ENCODE measurements at places on chromosomes 2 and 18. TPM values are rescaled to one million over a fixed set of nuclear protein-coding genes. Genes with fewer than 3 reads are reported as not detected.

ALK gene
- total RNA-seq, result not detected

ANO7 gene
- total RNA-seq, result 3.4 TPM

PLGLB2 gene
- 0.97 TPM for total RNA-seq

SLC35F6 gene
- 18.6 TPM for total RNA-seq

SPP2 gene
- total RNA-seq, result not detected

DNA sequence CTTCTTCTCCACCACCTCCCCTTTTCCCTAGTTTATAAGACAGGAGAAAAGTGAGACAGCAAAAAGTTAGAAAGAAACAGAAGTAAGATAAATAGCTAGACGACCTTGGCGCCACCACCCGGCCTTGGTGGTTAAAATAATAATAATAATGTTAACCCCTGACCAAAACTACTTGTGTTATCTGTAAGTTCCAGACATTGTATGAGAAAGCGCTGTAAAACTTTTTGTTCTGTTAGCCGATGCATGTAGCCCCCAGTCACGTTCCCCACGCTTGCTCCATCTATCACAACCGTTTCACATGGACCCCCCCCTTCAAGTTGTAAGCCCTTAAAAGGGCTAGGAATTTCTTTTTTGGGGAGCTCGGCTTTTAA is 1.5 kb upstream of the BUB1 start:
- no peak for DNase-seq

DNA sequence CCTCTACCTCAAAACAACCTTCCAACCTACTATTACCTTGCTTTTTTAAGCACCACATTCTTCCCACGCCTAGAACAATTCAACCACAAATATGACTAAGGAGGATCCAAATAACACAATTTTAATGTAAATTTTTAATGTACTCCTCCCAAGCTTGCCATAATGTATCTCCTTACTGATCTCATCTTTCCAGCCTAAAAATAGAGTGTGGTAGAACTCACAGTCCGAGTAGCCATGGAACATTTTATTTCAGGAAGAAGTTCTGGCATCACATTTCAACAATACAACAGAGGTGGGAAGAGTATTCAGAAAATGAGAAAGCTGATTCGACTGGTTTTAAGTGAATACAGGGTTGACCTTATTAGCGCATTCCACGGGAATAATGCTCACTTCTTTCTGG is 15.4 kb downstream of the FEZ2 start:
- no peak for DNase-seq

GRCh38 chr2:126669772-126670171 is 13.8 kb downstream of the GYPC start:
- no peak for DNase-seq

- no peak for DNase-seq
These were observed 725 bp downstream of the FBXO48 start for GRCh38 chr2:68466361-68466777.

GRCh38 chr18:48864876-48865275 is 85.9 kb downstream of the SMAD7 start:
- DNase-seq, result no peak

All from cardiac septum (tissue), 1 donor.